ENCODE measurements at places on chromosomes 12 and 14.
A peak's percentile ranks its signal among the peaks of the same experiment; 100 is the strongest.

- DNase-seq, result no peak
These were observed 2.0 kb downstream of the PKP2 start for GRCh38 chr12:32894566-32894965.

DNA sequence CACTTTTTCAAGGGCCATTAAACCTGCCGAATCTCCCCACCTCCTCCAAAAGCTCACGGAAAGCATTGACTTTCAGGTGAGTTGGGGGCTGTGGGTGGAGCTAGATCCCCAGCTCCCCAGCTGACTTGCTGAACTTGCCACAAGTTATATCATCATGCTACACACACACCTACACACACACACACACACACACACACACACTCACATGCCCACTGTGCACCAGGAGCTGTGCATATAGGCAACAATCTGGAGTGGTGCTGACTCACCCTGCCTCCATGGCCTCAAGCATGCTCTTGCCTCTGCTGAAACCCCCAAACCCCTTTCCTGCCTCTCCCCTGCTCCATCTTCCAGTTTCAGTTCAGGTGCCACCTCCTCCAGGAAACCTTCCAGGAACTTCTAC is 26.1 kb downstream of the SERPINA3 start:
- DNase-seq, result no peak

GRCh38 chr12:104928036-104928745 is 29.9 kb downstream of the SLC41A2 start:
- no peak for DNase-seq

GRCh38 chr12:84243686-84244085 is 668.9 kb downstream of the SLC6A15 start:
- DNase-seq, result no peak

GRCh38 chr12:57896434-57897201 is 44.7 kb upstream of the ATP23 start:
- no peak for DNase-seq

DNA sequence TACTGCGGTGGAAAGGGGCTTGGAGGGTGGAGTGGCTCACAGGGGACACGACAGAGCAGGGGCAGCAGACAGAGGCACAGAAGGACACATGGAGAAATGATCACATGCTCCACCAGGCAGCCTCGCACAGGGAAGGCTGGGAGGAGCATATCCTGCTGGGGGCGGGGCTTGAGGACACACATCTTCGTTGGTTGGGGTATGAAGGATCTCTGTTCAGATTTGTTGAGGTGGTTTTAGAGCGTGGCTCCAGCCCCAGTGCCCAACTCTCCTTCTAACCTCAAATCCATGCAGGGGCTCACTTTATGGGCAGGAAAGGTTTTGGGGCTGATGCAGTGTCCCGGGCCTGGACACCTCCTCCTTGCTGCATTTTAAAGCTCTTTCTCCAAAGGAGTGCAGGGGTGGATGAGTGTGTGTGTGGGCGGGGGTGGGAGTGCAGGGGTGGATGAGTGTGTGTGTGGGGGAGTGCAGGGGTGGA is 733 bp upstream of the P3H3 start:
- DNase-seq, result no peak

DNA sequence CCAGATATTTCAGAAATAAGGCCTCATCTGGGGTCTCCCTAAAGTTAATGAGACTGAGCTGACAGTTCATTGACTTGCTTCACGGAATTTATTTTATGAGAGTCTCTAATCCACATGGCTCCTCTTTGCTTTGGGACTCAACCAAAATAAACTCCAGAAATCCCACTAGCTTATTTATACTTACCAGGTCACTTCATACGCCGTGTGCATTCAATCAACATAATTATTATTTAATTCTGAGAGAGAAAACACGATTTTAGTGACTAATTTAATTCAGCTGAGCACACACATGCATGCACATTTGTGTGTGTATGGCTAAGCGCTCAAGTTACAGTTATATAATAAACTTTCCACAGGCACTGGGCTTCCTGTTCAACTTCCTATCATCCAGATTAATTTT is 333.4 kb upstream of the CCDC196 start:
- DNase-seq, result no peak

DNA sequence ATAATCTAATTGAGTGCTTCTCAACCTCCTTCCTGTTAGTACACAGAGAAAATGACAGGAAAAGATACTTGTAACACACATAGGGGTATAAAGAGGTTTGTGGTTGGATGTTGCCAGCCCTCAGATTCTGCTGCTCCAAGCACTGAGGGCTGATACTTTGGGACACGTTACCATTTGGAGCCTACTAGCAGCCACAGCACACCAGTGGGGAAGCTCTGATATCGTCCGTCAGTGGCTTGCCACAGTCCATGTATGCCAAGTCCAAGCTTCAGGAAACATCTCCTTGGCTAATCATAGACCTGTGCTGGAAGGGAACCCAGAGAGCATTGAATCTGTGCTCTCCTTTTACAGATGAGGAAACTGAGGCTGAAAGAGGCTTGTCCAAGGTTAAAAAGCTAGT is 22.3 kb downstream of the B4GALNT3 start:
- no peak for DNase-seq

GRCh38 chr12:106214571-106214970 is 33.2 kb downstream of the CKAP4 start:
- no peak for DNase-seq

- DNase-seq, result no peak
These were observed 24.9 kb downstream of the RIN3 start for GRCh38 chr14:92538412-92538985.

DNA sequence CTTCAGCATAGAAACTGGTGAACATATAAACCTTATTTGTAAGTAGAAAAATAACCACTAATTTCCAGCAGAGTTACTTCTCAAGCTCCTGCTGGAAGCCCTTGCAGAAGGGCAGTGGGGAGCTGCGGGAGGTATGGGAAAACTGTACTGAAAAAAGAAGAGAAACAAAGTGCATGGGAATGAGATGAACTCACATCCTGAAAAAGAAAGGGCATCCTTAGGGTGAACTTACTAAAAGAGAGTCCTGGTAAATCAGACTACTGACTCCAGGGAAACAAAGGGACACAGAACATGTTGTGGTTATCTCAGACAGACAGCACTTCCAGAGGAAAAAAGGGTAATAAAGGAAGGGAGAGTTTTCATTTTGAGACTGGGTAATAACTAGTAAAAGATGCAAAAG is 515.1 kb downstream of the RPL10L start:
- no peak for DNase-seq

GRCh38 chr14:68124979-68125731 is 305.6 kb downstream of the RAD51B start:
- no peak for DNase-seq

- no peak for DNase-seq
These were observed 143.4 kb upstream of the C14orf180 start for GRCh38 chr14:104436047-104436591.

- no peak for DNase-seq
These were observed 715 bp upstream of the RAP1B start for GRCh38 chr12:68609998-68610369.

DNA sequence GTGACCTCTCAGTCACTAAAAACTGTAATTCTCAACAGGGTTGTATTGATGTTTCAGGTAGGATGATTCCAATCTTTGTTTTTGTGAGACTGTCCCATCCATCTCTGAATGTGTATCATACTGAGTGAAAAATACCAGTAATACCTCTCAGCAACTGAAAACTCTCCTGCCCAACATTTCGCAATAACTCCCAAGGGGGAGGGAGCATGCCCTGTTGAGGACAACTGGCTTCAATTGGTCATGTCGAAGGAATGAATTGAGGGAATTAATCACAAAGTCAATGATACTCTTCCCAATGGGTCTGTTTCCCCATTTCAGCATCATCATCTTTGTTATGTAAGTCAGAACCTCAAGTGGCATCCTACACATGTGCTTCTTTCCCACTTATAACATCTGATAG is 102.4 kb upstream of the E2F7 start:
- no peak for DNase-seq

DNA sequence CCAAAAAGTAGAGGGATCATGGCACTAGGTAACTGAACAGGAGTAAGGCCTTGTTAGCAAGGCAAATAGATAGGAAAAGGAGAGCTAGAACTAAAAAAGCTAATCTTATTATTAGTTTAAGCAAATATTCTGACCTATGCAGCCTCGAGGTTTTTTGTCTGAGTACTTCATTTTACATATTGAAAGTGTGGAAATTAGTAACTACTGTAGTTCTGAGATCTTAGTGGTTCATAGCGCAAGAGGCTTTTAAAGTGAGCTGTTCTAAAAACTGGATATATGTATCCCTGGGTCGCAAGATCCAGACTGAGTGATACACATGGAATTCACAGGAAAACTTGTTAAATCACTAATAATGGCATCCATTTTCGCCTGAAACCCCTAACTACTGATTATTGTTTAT is 411.0 kb upstream of the SOX5 start:
- no peak for DNase-seq

DNA sequence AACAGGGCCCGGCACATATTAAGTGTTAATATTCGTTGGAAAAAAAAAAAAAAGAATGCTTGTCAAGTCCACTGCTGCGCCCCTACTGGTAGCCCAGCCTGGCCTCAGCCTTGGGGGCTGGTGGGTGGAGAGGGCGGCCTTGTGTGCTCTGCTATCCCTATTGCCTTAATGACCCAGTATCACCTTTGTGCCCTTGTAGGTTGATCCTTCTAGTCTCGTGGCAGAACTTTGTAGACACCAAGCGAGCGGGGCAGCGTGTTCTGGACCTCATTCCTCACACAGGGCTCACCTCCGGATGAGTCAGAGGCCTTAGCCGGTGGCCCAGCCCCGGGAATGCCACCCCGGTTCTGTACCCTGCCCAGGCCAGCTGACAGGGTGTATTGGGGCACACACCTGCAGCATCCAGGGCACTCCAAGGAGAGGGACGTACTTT is 1.8 kb upstream of the RCOR1 start:
- no peak for DNase-seq

DNA sequence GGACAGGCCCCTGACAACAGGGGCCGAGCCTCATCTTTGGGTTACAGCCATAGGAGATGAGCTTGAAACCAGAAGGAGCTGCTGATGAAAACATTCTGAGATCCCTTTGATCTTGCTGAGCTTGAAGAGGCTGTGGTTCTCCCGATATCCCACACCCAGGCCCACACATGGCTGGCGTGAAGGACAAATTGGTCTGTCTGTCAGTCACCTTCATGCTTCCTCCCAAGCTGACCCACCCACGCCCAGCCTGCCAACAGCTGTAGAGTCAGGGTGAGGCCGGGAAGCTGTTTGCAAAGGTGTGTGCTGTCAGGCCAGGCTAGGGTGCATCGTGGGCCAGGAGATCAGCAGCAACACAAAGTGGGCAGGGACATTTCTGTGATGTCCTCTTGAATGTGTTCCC is 43.2 kb downstream of the FZD10 start:
- no peak for DNase-seq

- DNase-seq, result no peak
These were observed 49.1 kb downstream of the FAM222A start for GRCh38 chr12:109762673-109763191.

DNA sequence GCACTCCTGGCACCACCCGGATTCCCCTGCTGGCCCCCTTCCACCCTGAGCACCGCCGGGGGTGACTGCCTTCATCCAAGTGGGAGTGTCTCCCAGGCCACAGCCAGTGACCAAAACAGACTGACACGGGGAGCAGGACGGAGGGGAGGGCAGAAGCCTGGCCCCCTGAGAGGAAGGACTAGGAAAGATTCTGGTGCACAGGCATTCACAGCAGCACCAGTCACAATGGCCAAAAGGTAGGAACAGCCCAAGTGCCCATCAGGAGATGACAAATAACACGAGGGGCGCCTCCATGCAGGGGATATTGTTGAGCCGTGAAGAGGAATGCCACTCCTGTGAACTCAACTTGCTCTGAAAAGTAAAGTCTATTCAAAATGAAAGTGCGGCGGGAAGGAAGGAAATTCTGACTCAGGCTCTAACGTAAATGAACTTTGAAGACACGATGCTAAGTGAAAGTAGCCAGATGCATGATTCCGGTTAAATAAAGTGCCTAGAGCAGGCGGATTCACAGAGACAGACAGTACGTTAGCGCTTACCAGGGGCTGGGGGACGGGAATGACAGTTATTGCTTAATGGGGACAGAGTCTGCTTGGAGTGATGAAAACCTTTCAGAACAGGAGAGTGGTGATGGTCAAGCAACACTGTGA is 146.1 kb upstream of the NCOR2 start:
- peak; percentile 28 for DNase-seq

DNA sequence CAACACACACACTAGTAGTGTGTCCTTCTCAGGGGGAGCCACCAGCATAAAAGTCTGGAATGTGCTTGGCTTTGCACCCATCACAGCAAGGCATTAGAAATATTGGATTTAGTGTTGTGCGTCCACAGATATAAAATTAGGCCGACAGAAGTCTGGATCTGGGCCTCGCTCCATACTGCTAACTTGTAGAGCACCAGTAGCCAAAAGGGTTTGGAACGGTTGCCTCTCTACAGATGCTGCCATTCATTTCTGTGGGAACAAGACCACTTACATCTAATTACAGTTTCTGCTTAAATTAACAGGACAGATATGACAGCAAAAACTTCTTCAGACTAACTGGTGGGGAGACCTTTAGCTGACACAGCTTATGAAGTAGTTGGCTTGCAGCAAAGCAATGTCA is 94.2 kb downstream of the EXOC5 start:
- no peak for DNase-seq

- DNase-seq, result no peak
These were observed 569 bp upstream of the ARHGEF40 start for GRCh38 chr14:21069388-21070082.

DNA sequence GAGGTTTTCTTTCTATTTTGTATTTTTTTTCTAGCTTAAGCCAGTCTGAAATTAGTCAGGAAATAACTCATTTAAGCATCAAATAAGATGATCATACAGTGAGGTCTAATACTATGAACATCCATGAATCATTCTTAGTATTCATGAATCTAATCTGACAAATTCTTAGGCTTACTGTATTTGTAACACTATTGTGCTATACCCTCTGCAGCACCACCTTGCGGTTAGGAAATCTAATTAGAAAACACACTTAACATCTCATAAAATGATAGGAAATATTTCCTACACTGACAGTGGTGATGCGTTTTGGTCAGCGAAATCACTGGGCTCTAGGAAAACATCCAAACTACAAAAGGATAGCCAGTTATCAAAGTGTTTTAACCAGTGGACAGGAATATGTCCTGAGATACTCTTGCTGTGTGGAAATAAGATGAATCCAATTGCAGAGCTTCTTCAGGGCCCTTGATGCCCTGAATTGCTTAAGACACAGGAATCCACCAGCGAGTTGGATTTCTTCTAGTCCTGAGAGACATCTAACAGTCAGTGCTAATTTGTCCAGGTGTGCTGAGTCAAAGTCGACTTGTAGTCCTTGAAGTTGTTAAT is 109.3 kb upstream of the MYF6 start:
- no peak for DNase-seq

DNA sequence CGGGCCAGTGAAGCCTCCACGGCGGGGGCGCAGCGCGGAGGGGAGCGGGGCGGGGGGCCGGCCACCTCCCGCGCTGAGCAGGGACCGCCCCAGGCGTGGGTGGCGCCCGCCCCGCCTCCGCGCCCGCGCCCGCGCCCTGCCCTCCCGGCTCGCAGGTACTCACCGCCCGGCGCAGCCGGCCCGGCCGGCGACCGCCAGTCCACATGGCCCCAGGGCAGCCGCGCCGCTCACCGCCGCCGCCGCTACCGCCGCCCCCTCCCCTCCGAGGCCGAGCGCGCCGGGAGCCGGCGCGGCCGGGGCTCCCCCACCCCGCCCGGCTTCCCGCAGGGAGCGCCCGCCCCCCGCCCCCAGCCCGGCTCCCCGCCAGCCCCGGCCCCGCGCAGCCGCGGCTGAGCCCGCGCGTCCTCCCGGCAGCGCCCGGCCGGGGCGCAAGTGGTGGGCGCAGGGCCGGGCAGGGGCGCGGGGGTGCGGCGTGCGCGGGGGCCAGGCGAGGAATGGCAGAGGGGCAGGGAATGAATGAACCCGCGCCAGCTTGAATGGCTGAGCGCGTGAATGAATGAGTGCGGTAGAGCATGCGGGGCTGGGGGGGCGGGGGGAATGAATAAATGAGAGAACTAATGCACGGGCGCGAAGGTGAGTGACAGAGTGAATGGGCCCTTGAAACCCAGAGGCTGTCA is at the start of gene BEGAIN:
Gene BEGAIN (minus strand): TSS at position 332 of the 677 bp plus-strand sequence. CDS start 127 bp downstream, at position 205.
- DNase-seq, result no peak
